Thymus (tissue), 14 donors: ENCODE measurements at places on chromosomes 7 and 10. TPM values are rescaled to one million over a fixed set of nuclear protein-coding genes. Genes with fewer than 3 reads are reported as not detected.

DNA sequence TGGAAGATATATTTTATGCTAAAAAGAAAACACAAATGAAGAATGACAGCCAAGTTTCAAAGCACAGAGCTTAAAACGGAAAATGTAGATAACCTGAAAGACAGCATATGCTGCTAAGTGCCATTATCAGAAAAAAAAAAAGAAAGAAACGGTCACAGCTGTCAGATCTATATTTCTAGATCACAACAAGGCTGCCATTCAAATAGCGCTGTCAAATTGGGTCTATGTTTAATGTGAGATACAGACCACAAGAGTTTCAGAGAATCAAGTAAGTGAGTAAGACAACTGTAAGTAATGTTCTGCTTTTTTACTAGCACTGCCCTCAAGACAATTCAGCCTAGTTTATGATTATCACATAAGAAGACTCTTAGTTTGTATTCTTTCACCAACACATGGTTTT is 66.1 kb upstream of the RNF148 start:
- no peak overlapping the region for H3K27ac ChIP-seq
- no peaks in the 10 kb centered on the region for H3K27me3 ChIP-seq
- no peak for DNase-seq
- H3K36me3 ChIP-seq, result no peaks in the 10 kb centered on the region
- no peak overlapping the region for H3K4me3 ChIP-seq

- no peak overlapping the region for H3K27ac ChIP-seq
- H3K27me3 ChIP-seq, result peaks cover 16% of the 10 kb centered on the region
- no peaks in the 10 kb centered on the region for H3K36me3 ChIP-seq
- peak overlapping the region; percentile 46 for H3K4me3 ChIP-seq
Observed at GRCh38 chr7:44145479-44145968, 4.4 kb upstream of the MYL7 start.

The CAMK2B gene
- 3.1 TPM for polyA plus RNA-seq

- H3K27ac ChIP-seq, result no peak overlapping the region
- DNase-seq, result no peak
- H3K27me3 ChIP-seq, result no peaks in the 10 kb centered on the region
- H3K36me3 ChIP-seq, result no peaks in the 10 kb centered on the region
Observed at GRCh38 chr10:80945264-80945880, 407.7 kb downstream of the SH2D4B start.

- peaks cover 39% of the 10 kb centered on the region for H3K4me1 ChIP-seq
- H3K36me3 ChIP-seq, result no peaks in the 10 kb centered on the region
- H3K27me3 ChIP-seq, result no peaks in the 10 kb centered on the region
- no peak for DNase-seq
Observed at GRCh38 chr10:35451151-35452016, 115.1 kb downstream of the CCNY start.

GRCh38 chr7:112450807-112451761 is 824 bp downstream of the IFRD1 start:
- no peaks in the 10 kb centered on the region for H3K36me3 ChIP-seq
- no peaks in the 10 kb centered on the region for H3K27me3 ChIP-seq
- H3K4me3 ChIP-seq, result peak overlapping the region; percentile 66
- peaks cover 13% of the 10 kb centered on the region for H3K4me1 ChIP-seq
- DNase-seq, result peak; percentile 88

The SPDYE16 gene
- polyA plus RNA-seq, result 0.27 TPM

The TUBB8 gene
- 0.75 TPM for polyA plus RNA-seq

The GPR146 gene
- 12.6 TPM for polyA plus RNA-seq

- H3K27ac ChIP-seq, result no peak overlapping the region
- H3K4me1 ChIP-seq, result no peaks in the 10 kb centered on the region
- DNase-seq, result no peak
- H3K36me3 ChIP-seq, result peaks cover 66% of the 10 kb centered on the region
- H3K4me3 ChIP-seq, result no peak overlapping the region
Observed at GRCh38 chr7:155702616-155703015, 58.2 kb downstream of the RBM33 start.

DNA sequence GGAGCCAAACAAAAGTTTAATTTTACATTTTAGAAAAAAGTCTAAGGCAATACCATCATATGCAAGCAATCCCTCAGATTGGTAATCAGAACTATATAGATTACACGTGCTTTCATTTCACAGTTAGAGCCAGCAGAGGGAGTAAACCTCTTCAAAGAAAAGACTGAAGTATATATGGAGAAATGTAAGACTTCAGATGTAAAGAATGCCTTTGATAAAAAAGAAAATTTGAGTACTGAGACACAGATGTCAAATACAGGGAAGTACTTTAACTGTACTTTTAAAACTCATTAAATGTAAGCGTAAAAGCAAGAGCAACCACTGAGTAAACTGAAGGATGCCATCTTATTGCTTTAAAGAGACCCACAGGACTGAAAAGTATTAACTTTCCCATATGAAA is 101.4 kb upstream of the FAM133B start:
- peak overlapping the region; percentile 48 for H3K27ac ChIP-seq
- no peaks in the 10 kb centered on the region for H3K27me3 ChIP-seq
- peaks cover 17% of the 10 kb centered on the region for H3K36me3 ChIP-seq

The ECHS1 gene
- polyA plus RNA-seq, result 54.9 TPM

- no peak for DNase-seq
- no peaks in the 10 kb centered on the region for H3K36me3 ChIP-seq
- no peak overlapping the region for H3K27ac ChIP-seq
- no peak overlapping the region for H3K4me3 ChIP-seq
Observed at GRCh38 chr7:151780631-151781030, 96.3 kb downstream of the PRKAG2 start.

DNA sequence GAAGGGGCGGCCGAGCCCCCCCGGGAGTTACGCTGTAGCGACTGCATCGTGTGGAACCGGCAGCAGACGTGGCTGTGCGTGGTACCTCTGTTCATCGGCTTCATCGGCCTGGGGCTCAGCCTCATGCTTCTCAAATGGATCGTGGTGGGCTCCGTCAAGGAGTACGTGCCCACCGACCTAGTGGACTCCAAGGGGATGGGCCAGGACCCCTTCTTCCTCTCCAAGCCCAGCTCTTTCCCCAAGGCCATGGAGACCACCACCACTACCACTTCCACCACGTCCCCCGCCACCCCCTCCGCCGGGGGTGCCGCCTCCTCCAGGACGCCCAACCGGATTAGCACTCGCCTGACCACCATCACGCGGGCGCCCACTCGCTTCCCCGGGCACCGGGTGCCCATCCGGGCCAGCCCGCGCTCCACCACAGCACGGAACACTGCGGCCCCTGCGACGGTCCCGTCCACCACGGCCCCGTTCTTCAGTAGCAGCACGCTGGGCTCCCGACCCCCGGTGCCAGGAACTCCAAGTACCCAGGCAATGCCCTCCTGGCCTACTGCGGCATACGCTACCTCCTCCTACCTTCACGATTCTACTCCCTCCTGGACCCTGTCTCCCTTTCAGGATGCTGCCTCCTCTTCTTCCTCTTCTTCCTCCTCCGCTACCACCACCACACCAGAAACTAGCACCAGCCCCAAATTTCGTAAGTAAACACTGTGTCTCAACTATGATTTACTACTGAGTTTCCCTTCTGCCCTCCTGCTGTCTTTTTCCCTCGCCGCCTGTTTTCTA is 666 bp downstream of the NRG3 start:
- no peaks in the 10 kb centered on the region for H3K36me3 ChIP-seq
- H3K4me3 ChIP-seq, result peak overlapping the region; percentile 13
- DNase-seq, result no peak
- peaks cover 46% of the 10 kb centered on the region for H3K27me3 ChIP-seq
- peaks cover 7% of the 10 kb centered on the region for H3K4me1 ChIP-seq
- H3K27ac ChIP-seq, result no peak overlapping the region

DNA sequence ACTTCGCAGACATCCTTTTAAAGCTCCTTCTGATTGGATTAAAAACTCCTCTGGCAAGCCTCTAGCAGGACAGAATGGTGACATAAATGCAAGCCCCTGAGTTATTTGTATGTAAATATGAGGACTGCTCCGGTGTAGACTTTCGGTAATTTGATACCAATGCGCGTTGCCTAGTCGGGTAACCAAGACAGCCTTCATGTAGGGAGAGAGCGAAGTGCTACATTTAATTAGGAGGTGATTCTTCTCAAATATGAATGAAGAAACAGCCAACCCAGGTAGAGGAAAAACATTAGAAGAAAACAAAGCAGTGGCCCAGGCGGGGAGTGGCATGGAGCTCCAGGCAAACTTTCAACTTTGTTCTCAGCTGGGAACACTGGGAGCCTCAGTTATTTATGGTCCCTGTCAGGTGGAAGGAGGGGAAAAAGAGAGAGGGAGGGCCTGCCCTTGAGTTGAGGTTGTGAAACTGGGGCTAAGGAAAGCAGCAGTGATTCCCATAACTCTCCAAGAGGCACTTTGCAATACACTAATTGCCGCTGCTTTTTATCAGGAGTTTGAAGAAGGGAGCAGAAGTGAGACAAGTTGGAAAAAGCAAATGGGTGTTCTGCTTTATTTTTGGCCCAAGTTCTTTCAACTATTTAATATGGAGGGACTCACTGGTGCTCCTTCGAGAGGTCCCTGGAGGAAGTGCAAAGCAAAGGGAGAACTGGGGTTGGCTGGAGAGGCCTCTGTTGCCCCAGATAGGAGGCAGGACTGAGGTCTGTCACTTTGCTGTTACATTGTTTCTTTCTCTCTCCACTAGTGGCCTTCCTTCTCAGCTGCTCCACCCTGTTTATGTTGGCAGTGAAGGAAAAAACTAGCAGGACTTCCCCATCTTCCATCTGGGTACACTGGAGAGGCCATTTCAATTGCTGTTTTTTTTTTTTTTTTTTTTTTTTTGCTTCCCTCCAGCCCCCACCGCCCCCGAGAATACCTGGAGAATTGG is 234.6 kb upstream of the CCDC6 start:
- no peak overlapping the region for H3K4me3 ChIP-seq
- no peaks in the 10 kb centered on the region for H3K36me3 ChIP-seq
- DNase-seq, result no peak

GRCh38 chr7:23653942-23654341 is 26.1 kb upstream of the FAM221A start:
- H3K27me3 ChIP-seq, result no peaks in the 10 kb centered on the region
- no peak for DNase-seq
- no peak overlapping the region for H3K27ac ChIP-seq

GRCh38 chr7:143504215-143504936 is 26.7 kb downstream of the TAS2R41 start:
- no peak overlapping the region for H3K27ac ChIP-seq
- DNase-seq, result no peak
- no peak overlapping the region for H3K4me3 ChIP-seq
